T-helper 17 cell (primary cell): ENCODE measurements at places on chromosomes 2 and 18.

DNA sequence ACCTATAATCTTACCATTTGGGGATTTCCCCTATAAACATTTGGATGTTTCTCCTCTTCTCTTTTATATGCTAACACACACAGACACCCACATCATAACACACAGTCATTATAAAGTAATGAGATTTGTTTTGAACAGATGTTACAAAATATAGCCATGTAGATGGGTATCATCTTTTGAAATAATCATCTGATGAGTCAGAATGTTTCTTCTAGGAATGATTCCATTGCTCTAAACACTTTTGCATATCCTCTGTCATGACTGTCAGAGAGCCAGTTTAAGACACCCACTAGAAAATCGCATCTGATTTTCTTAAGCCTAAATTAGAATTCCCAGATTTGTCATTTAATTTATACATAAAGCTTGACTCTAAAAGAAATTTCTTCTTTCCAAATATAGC lies 442.6 kb downstream of the CMPK2 start:
- DNase-seq, result no peak

DNA sequence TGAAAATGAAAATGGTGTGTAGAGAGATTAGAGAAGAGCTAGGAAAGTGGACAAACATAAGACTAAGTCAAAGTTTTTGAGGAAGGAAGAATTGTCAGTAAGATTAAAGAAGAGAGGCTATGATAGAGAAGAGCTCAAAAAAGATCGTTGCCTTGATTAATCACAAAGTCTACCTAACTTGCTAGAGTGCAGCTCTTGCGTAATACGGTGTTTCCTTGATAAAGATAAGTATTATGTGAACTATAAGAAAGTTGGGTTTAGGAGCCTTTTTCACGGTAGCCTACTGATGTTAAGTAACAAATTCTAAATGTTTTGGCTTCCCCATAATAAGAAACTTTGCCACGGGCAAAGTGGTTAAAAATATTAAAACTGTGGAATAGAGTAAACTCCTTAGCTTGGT lies 226.4 kb upstream of the NRXN1 start:
- DNase-seq, result no peak

DNA sequence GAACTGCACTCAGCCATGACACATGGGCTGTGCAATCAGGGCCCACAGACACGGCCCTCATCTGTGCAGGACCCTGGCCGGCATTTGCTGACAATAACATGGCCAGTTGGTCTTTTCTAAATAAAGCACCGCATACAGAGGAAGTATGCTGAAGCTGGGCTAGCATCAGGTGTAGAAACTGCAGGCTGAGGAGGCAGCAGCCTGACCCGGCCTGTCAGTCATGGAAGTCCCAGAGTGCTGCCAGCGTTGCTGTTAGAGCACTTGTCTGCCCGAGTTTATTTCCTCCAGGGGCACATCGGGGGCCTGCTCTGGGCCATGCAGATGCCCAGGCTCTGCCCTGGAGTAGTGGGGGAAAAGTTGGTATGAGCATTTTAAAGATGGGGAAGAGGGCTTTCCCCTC lies 4.1 kb upstream of the PTPN18 start:
- DNase-seq, result no peak

DNA sequence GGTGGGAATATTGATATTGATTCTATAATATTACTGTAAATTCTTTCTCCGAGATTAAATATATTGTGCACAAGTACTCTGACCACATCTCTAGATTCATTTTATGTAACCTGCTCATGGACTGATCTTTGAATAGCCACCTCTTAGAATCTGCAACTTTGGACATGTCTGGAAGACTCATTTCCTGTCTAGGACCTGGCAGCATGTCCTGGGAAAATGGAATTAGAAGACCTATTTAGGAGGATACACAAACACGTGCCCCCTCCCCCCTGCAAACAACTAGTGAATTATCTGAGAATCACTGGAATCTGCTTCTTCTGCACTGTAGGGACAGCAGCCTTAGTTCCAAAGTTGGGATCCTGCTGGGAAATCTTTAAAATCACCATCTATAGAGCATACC lies 94.1 kb downstream of the UBE2E3 start:
- DNase-seq, result no peak

DNA sequence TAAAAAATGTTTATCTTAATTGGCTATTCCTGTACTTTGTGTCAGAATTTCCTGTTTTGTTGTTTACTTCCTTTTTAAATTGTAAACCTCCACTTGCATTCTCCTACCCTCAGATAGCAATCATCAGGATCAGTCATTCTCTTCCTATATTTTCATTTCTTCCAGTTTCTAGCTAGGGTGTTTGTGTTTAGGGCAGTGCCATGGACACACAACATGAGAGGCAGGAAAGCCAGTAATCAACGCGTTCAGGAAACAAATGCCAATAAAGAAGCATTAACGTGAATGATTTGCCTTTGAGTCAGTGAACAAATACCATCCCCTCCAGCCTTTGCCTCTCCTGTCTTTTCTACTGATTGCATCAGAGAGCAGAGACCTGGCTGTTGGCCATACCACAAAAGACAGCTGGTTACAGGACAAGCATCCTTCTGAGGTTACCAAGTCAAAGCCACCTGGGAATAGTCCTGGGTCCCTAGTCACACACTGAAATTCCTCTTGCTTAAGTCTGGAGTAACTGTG lies 56.7 kb upstream of the FHL2 start:
- no peak for DNase-seq

- peak; percentile 8 for DNase-seq
These were observed 542 bp downstream of the PGAP1 start for GRCh38 chr2:196925768-196926561.

- no peak for DNase-seq
These were observed 116.2 kb downstream of the MSH2 start for GRCh38 chr2:47519147-47519537.

- DNase-seq, result no peak
These were observed 11.4 kb upstream of the CNDP1 start for GRCh38 chr18:74522635-74523548.

DNA sequence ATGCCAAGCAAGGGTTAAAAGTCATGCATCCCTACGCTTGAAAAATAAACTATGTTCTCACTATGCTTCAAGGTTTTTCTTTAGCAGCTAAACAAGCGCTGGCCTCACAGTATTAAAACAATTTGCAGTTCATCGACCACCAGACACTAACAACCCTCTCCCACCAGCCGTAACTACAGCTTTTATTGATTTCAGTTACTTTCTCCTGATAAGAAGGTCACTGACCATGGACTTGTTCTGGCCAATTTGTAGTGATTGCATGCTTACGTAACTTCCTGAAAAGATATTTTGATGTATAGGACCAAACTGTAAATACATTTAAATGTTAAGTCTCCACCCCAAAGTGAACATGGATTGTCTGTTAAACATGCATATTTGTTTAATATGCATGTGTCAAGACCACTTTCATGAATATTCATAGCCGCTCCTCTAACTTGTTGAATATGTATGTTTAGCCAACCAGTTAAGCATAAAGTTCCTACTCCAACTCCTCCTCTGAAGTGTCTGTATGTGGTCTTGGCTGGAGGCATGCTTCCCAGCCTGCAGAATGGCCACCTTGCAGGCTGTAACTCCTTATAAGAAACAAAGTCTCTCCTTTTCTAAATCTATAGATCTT lies 1.7 kb upstream of the THOC1 start:
- DNase-seq, result no peak

- no peak for DNase-seq
These were observed 266.4 kb upstream of the DLGAP1 start for GRCh38 chr18:4721545-4721944.

DNA sequence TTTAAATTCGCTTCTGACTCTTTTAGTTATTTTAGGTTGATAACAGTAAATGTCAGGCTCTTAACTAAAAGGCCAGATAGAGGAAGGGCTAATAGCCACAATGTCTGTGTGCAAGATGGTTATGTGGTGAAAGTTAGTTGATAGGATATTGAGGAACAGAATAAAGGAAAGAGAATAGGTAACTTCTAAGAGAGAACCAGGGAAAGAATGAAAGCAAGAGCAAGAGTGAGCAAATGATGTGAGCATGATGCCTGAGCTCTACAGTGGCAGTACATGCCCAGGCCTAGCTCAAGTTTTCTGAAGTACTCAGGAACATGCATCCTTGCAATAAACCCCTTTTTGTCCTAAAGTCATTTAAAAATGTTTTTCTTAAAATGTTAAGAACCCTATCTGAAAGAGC lies 12.5 kb upstream of the TFPI start:
- DNase-seq, result no peak

GRCh38 chr18:54852780-54853675 lies 24.8 kb downstream of the RAB27B start:
- no peak for DNase-seq

DNA sequence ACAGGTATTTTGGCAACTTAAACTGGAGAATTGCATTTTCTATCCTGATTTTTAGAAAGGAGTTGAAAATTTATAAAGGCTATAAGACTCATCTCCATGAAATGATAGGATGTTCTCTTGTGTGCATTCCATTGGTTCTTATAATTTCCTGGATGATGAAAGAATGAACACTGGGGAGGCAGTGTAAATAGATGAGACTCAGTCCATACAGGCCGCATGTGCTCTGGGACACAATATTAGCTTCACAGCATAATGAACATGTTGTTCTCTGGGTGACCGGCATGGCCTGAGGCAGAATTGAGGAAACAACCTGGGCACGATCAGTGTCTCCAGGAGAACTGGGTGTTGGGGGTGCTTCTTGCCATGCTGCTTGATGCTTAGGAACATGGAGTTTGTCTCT lies 38.8 kb downstream of the AOX1 start:
- no peak for DNase-seq

DNA sequence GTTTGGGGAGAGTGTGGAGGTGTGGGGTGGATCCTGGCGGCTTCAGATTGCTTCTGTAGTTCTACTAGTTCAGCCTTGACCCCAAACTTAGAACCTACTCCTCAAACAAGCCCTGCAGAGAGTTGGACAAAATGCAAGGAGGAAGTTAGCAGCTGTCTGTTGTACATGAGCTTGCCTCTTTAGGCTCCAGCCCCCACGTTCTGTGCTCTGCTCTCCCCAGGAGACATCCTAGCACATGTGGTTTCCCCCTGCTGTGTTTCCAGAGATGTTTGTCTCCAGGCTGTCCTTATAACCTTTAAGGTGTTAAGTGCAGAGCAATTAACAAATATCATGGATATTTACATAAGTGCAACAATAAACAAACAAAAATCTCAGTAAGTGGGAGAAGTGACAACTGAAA lies 111.1 kb downstream of the ACOXL start:
- DNase-seq, result no peak

- DNase-seq, result no peak
These were observed 27.1 kb downstream of the CRACDL start for GRCh38 chr2:98908931-98909316.

DNA sequence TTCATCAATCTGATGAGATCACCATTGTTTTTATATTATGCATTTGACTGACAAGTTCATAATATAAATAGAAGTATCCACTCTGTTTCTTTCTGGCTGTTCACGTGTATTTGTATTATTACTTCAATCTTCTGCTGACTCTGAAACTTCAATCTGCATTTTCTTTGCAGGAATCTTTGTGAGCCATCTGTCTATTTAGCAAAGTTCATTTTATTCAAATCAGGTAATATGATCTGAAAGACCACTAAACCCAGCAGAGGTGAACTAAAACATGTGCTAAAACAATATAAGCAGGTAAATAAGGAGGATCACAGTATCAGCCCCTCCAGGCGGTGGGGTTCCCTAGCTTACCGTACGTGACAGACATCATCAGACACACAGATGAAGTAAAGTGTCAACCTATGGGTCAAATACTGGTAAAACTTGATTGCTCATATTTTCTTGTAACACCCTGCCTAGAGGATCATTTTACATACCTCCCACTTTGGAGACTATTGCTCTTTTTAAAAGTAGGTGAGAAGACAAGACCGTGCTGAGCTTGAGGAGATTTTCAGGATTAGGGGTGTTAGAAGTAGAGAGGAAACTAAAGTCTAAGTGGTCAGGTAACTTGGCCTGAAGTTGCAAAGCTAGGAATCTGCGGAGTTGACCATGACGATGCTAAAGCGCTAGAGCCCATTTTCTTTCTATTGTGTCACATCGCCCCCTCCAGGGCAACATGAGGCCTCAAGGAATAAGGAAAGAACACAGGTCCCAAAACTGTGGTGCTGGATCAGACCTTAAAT lies 9.0 kb downstream of the DTNB start:
- DNase-seq, result no peak

- DNase-seq, result no peak
These were observed 36.3 kb downstream of the PREPL start for GRCh38 chr2:44324971-44325426.

- no peak for DNase-seq
These were observed 253.4 kb downstream of the CYP26B1 start for GRCh38 chr2:71894261-71894660.

DNA sequence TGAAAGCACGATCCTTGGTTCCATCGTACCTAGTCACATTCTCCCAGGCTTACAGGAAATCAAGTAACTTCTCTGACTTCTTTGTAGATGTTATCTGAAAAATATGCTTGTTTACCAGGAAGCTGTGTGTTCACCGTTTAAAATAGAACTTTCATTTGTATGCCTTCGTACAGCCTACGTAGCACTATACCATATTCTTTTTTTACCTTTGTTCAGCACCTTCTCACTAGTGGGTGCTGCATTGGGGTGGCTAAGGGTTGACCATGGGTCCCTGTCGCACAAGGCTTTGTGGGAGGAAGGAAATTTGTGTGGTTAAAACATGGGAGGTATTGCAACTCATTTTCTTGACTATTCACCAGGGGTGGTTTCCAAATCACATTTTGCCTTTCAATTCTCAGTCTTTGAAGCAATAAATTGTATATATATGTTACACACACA lies 16.6 kb downstream of the MALT1 start:
- DNase-seq, result peak; percentile 52

DNA sequence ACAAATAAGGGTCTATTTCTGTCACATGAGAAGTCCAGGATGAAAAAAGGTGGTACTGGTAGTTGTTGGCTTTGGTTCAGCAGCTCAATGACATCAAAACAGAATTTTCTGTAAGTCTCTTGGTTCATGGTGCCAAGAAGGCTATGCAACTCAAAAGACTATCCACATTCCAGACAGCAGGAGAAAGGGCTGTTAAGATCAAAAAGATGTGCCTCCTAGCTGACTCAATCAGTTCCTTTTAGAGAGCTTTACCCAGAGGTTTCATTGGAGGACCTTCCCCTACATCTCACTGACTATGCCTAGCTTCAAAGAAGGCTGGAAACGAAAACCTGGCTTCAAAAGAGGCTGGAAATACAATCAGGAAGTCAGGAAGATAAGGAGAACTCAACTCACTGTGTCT lies 98.0 kb downstream of the DYM start:
- DNase-seq, result no peak

DNA sequence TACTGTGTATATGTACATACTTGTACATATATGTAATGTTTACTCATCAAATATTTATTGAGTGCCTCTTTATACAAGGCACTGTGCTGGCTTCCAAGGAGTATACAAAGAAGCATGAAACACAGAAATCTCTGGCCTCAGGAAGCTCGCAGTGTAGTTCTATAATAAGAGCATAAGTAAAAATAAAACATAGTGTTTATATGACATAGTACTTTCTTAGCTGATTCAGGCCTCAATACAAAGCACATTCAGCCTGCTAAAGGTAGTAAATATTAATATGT lies 13.9 kb downstream of the STAMBP start:
- DNase-seq, result no peak

DNA sequence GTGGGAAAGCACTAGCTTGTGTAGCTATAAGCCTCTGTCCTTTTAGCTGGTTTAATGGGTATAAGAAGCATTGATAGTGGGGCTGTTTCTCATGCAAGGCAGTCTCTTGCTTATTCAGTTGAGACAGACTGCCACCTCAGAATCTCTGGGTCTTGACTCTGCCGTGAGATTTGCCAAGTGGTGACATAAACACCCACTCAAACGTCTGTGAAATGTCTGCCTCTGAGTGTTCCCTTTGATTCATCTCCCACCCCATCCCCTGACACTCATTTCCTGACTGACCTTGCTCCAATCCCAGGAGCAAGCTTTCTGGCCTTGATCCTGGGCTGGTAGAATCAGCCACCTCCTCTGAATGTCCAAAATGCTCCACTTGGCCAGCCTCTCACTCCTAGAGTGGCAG lies 141.9 kb upstream of the RBMS1 start:
- no peak for DNase-seq
